ENCODE measurements at places on chromosomes 1 and 21.

DNA sequence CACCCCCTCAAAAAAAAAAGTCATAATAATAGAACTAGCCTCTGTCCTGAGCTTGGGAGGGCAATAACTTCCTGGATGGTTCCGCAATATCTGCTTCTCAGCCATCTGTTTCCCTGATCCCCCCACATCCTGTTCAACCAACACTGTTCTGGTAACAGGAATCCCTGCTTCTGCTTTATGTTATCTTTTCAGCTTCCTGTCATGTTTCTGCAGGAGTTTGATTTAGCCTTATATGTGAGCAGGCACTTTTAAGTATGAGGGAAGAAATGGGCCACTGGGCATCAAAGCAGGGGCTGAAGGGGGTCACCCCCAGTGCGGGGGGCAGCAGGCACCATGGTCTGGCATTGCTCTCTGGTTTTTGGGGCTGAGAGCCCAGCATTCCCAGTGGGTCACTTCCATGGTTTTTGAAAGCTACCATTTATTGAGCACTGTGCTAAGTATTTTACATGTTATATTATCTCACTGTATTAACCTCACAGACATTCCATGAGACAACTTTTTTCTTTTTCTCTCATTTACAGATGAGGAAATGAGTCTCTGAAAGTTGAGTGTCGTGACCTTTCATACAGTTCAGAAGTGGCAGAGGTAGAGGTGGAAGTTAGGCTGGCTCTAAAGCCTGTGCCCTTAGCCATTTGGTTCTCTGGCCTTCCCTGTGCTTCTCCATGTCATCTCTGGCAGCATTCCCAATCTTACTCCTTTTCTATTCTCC lies 61.9 kb downstream of the DNTTIP2 start:
- DNase-seq: peak; percentile 67

DNA sequence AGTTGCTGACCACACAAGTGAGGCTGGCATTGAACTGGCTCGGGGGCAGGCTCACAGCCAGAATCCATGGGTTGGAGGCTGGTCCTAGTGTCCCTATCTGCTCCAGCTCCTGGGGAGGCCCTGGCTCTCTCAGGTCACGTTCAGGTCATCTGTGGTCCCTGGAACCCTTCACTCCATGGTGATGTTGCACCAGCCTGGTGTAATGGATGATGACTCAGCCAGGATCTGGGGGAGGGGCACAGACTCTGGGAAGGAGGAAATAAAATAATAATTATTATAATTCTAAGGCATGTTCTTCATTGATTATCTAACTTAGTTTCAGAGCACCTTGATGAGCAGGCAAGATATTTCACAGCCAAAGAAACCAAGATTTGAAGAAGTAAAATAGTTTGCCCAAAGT lies 26.6 kb upstream of the FCRL4 start:
- DNase-seq: no peak

GRCh38 chr1:115677565-115677964 lies 35.8 kb downstream of the VANGL1 start:
- no peak for DNase-seq

- peak; percentile 76 for DNase-seq
Measured at GRCh38 chr1:118388301-118388959, 203.4 kb upstream of the SPAG17 start.

DNA sequence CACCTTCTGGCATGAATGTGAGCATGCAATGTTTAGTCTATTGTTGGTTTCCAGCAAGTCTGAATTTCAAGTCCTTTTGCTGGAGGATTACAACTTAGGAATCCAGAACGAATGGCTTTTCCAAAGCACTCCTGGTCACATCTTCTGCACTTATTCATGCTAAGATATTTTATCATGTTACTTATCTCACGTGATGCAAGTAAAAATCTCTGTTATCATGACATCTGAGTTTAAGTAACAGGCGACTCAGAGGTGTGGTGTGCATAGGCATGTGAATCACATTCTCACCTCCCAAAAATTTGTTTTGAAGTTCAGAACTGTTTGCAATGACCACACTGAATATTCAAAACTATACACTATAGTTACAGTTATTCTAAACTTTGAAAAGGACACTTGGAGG lies 204.8 kb upstream of the FGGY start:
- DNase-seq: no peak

GRCh38 chr1:15219280-15220023 lies 27.6 kb upstream of the FHAD1 start:
- no peak for DNase-seq

DNA sequence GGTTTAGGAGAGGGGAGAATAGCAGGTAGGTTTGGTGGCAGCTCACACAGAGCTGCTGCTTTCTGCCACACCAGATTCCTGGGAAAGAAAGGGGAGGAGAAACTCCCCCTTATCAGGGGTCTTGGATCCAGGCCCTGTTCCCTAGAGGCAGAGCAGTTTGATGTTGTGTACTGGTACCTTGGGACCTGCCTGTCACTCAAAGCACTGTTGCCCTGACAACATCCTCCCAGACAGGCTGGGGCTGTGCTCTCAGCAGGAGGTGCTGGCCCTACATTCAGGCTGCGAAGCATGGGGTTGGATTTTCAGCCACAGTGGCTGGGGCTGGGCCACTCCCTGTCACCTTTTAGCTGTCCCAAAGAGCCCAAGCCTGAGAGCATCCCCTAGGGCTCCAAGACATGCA lies 188.0 kb downstream of the GRIK3 start:
- DNase-seq: no peak

GRCh38 chr1:221630236-221630635 lies 111.7 kb downstream of the DUSP10 start:
- no peak for DNase-seq

DNA sequence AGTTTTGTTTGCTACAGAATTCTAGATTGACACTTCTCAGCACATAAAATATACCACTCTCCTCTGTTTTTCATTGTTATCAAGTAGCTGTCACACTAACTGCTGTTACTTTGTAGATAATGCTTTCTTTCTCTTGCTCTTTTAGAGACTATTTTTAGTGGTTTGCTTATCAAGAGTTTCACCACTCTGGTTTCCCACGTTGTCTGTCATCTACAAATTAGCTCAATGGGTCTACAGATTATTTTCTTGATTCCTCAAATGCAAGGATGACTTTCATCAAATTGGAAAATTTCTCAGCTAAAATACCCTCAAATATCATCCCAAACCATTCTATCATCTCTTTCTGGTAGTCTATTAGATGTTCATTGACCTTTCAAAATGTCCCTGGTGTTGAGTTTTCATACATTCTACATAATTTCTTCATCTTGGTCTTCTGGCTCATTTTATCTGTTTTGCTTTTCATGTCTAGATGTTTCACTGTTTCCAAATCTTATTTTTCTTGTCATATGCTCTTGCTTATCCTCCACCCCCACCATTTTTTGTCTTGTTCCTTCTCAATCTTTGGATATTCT lies 122.5 kb downstream of the TRIM33 start:
- DNase-seq: no peak

- peak; percentile 97 for DNase-seq
Measured at GRCh38 chr1:204417074-204417997, 5.7 kb upstream of the PPP1R15B start.

- peak; percentile 75 for DNase-seq
Measured at GRCh38 chr1:183040547-183040971, 17.3 kb downstream of the LAMC1 start.

Measured in fibroblast of skin of scalp (primary cell).